ENCODE measurements at places on chromosomes 2 and 18. TPM values are rescaled to one million over a fixed set of nuclear protein-coding genes. Genes with fewer than 3 reads are reported as not detected.

DNA sequence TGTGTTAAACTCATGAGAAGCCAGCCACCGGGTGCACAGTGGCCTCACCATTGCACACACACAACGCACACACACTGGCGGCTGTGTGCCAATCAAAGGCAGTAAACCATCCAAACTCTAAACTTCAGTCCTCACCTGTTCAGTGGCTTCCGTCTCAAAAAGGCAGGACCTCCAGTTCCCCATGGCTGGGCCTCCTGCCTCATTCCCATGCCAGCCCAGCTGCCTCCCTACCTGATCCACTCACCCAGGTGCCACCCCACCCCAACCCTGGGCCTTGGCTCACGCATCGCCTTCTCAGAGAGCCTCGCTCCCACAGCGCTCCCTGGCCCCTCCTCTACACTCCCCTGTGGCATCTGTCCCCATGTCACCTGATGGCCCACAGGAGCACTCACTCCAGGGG, 190.9 kb downstream of the EIPR1 start:
- no peak for DNase-seq

- no peak for DNase-seq
Observed at GRCh38 chr2:159879051-159879604, 81.1 kb upstream of the CD302 start.

ALKAL2 gene
- 1.9 TPM for total RNA-seq

DNA sequence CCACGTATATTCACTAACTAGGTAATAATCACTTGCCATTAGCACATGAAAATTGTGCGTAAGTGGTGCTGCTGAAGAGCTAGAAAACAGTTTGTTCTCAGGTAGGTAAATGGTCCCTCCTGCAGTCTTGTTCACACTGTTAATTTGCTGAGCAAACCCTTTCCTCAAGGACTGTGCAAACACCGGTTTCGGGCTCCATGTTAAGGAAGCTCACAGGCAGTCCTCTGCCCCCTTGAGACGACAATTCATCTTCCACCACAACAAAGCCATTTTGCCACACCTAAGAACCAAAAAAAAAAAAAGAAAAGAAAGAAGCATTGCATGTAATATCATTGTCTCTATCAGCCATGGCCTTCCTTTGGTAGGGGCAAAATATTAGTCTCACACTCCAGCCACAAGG, 193.9 kb downstream of the BCL11A start:
- no peak for DNase-seq

DES gene
- 1,211 TPM for total RNA-seq

- no peak for DNase-seq
Observed at GRCh38 chr2:12797815-12798214, 81.1 kb downstream of the TRIB2 start.

CMPK2 gene
- total RNA-seq, result 7.5 TPM

OR6B2 gene
- not detected for total RNA-seq

- no peak for DNase-seq
Observed at GRCh38 chr18:69968039-69968438, 20.4 kb upstream of the CD226 start.

DNA sequence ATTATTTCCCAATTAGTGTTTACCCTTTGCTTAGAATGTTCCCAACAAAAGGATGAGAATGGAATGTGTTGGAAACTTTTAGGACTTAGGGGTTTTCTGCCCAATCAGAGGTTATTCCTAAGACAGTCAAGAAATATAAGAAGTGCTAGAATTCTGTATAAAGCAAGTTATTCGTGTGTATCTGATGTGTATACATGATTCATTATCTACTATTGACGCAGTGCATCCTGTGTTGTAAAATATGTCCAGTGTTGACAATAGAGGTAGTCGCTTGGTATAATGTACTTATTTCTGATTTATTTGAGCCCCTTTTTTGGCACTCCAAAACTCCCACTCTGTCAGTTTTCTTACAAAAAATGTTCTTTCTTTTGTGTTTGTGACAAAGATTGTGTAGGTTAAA, 881 bp downstream of the PIKFYVE start:
- no peak for DNase-seq

All from ureter (tissue), 1 donor.